ENCODE measurements at places on chromosomes 4 and X.

GRCh38 chr4:113952452-113953029 lies 26.9 kb downstream of the ARSJ start:
- DNase-seq, result no peak

GRCh38 chr4:89992744-89993143 lies 98.1 kb downstream of the MMRN1 start:
- DNase-seq, result no peak

- no peak for DNase-seq
Observed at GRCh38 chr4:140296335-140297220, 76.9 kb upstream of the SCOC start.

- DNase-seq, result no peak
Observed at GRCh38 chr4:8858701-8859210, 12.9 kb downstream of the HMX1 start.

DNA sequence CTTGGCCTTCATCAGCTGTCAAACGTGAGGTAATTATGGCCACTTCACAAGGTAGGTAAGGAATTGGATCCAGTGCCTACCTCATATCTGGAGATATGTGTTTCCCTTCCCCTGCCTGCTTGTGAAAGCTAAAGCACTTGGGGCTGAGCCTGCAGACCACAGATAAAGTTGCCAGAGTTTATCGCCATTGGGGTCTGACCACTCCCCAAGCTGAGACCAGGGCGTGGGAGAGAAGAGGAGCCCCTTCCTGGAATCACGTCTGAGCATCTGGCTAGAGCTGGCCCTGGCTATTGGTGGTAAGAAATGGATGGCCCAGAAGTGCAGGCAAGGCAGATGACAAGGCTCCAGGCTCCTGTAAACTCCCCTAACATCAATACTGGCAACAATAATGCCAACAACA lies 2.7 kb downstream of the ALAS2 start:
- DNase-seq, result no peak

DNA sequence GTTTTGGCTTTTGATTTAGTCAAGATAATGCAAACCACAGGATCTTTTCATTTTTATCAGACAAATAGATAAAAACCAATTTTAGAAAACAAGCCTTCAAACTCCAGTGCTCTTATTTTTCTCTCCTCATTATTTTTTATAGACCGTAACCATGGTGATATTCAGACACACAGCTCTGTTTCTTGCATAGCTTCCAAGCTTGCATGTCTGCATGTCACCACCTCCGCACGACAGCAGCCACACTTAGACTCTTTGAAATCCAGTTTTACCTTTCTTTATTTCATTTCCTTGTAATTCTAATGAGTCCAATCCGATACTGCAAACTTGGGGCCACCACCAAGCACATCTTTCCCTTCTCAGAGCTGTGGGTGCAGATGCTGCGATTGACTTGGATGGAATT lies 94.3 kb upstream of the GPM6A start:
- DNase-seq, result no peak

DNA sequence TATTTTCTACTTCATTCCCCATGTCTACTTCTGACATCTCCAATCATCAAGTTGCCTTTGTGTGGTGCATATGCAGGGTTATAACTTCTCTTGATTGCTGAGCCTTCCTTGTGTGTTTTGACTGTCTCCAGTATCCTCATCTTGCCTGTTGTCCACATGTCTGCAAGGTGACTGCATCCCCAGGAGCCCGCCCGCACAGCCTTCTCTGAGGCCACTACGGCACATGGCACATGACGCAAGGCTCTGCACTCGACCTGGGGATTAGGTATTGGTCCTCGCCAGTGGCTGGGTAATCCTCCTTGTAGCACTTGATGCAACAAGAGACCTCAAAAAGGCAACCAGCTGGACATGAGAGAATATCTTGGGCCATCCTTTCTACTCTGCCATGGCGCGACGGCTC lies 122.6 kb downstream of the SORBS2 start:
- no peak for DNase-seq

- no peak for DNase-seq
Observed at GRCh38 chr4:182277377-182277776, 34.2 kb downstream of the TENM3 start.

GRCh38 chr4:181077341-181077740 lies 1165.9 kb upstream of the TENM3 start:
- DNase-seq, result no peak

DNA sequence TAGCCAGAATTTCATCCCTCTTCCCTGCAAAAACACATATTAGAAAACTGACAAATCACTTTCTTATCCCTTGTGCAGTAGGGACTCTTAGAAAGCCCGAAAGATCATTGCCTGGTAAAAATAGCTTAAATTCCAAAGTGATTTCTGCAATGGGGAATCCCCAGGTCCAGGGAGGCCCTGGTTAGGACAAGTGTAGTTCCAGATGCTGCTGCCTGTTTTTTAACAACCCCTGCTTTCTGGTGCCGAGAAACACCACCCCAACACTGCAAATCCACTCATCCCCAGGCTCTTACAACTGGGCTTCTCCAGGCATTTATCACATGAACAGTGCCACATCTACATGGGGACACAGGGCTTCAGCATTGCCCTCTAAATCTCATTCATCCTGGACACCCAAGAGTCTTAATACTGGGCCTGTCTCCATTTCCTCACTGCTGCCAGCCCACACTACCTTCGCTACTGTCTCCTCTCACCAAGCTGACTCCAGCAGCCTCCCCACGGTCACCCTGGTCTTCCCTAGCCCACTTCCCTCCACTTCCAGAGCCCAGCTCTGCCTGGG lies 112.2 kb upstream of the PSAPL1 start:
- DNase-seq, result no peak

GRCh38 chr4:125315576-125316400 lies 1.0 kb downstream of the FAT4 start:
- DNase-seq, result peak; percentile 38

DNA sequence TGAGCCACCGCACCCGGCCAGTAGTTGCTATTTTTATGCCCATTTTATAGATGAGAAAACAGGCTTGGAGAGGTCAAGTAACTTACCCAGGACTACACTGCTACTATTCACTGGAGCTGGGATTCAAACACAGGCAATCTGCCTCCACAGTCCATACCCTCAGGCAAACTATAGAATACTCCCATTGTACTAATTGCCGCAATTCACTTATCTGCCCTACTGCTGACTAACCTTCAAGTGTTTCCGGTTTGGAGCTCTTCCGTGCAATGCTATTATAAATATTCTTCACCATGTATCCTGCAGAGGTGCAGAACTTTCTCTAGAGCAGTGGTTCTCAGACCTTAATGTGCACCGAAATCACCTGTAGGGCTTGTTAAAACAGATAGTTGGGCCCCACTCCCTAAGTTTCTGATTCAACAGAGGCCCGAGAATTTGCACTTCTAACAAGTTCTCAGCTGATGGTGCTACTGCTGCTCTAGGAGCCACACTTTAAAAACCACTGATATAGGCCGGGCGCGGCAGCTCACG lies 1.9 kb upstream of the G3BP2 start:
- no peak for DNase-seq

DNA sequence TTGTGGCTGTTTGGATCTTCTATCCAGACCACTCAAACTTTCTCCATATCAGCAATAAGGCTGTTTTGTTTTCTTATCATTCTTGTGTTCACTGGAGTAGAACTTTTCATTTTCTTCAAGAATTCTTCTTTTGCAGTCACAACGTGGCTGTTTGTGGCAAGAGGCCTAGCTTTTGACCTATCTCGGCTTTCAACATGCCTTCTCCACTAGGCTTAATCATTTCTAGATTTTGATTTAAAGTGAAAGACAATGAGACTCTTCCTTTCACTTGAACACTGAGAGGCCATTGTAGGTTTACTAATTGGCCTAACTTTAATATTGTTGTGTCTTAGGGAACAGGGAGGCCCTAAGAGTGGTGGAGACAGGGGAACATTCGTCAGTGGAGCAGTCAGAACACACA lies 19.1 kb downstream of the FGF2 start:
- DNase-seq, result no peak

DNA sequence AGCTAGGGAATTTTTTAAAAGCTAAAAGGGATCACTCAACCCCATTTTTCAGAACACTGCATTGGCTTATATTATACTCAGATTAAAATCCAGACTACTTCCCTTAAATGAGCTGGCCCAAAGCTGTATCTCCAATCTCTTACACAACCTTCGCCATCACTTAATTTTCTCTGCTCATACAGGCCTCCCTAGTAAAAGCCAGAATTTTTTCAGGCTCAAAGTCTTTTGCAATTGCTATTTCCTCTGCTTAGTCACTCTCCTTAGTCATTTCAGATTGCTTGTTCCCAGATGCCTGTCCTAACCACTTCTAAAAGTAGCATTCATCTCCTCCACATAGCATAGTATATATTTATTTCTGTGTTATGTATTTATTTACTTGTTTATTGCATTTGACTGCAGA lies 1587.9 kb upstream of the ADGRL3 start:
- DNase-seq, result no peak

DNA sequence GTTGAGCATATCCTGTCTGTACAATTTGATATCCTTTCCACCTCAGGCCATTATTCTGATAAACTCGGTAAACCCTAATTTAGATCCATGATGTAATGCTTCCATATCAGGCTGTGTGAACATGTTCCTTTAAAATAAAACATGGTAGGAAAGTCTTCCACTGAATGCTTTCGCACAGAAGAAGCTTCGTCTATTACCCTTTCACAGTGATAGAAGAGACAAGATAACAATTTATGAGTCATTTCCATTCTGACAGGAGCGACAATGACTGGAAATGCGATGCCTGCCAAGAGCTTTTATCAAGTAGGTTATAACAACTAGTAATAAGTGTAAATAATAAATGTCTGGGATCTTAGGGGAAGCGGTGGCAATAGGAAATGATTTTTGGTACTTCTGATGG lies 98.8 kb downstream of the TTC29 start:
- DNase-seq, result no peak

DNA sequence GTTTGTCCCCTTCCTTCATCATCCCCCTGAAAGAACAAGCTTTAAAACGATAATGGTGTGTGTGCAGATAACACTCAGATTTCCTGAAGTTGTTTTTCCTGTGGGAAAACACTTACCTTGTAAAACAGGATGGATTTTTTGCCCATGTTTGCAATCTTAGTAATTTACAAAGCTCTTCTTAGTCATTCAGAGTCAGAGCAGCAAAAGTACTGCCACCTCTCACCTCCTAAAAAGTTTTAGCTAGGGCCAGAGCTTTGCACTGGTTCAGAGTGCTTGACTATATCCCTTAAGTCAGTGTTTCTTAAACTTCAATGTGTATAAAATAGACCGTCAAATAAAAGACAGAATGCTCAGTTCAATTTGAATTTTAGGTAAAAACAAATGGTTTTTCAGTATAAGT lies 62.3 kb downstream of the NKX6-1 start:
- DNase-seq, result no peak

- DNase-seq, result no peak
Observed at GRCh38 chrX:39650768-39651347, 446.9 kb downstream of the BCOR start.

- no peak for DNase-seq
Observed at GRCh38 chrX:82412858-82413257, 1095.2 kb upstream of the POU3F4 start.

DNA sequence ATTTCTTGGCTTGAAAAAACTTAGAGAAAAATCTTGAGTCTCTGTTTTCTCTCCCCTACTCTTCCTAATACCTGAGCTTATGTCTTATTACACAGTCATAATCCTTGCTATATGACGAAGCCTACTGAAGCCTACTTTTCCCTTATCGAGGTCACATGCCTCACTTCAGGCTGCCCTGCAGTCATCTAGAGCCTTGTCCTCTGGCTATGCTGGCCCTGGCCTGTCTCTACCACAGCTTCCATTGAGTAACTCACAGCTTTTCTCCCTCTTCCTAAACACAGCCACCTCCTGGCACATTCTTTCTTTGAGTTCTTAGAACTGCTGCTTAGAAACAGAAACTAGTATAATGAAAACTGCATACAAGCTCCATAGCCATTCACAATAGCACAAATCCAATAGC lies 1698.3 kb downstream of the STIM2 start:
- no peak for DNase-seq

DNA sequence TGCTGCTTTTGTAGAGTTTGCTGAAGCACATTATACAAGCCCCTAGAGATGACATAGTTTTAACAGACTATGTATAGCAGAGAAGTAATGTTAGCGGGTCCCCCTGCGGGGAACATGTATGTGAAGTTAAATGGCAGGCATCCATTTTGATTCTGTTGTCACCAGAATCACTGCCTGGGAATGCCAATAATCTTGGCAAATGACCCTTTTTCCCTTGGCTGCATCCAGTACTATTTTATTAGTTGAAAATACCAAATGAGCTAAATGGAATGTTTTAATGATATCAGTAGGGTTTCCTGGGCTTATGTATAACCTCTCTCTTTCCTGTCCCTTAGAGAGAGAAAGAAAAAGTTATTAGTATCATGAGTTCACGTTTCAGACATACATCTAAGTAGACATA lies 93.6 kb downstream of the LIMCH1 start:
- no peak for DNase-seq

- DNase-seq, result peak; percentile 43
Observed at GRCh38 chr4:337932-338758, 531 bp downstream of the ZNF141 start.

GRCh38 chr4:105712766-105713165 lies 4.2 kb downstream of the GSTCD start:
- no peak for DNase-seq

- peak; percentile 40 for DNase-seq
Observed at GRCh38 chrX:40581336-40581920, 658 bp downstream of the ATP6AP2 start.

DNA sequence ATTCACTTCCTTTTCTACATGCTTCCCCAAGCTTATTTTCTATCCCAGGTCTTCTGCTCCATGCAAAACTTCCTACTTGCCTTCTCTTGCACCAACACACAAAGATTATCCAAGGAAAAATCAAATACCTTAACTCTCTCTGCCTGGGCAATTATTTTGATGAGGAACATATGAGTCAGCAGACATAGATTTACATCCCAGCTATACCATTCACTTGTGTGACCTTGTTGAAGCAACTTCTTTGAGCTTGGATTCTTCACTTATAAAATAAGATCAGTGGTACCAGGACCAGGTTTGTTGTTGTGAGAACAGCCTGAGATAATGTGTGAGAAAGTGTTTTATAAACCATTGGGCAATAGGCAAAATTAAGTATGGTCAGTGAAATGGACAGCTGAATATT lies 39.1 kb upstream of the TMEM192 start:
- DNase-seq, result no peak

- DNase-seq, result no peak
Observed at GRCh38 chr4:100268789-100269188, 78.5 kb upstream of the DDIT4L start.

DNA sequence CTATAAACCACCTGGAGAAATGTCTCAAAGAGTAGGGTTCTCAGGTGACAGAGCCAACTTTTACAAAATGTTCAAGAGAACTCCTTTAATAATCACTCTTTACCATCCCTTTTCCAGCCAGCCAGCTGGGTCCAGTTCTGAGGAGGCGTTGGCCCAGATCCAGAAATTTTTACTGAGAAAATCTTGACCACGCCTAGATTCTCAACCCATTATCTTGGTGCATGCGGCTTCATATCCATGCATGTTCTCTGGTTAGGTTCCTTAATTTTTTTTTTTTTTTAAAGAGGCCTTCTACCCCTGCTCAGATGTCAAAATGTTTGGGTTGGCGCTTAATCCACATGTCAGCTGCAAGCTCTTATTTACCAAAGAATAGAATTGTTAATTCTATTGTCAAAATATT lies 12.0 kb upstream of the MAP7D2 start:
- DNase-seq, result no peak

GRCh38 chr4:159077702-159078495 lies 25.0 kb upstream of the RAPGEF2 start:
- DNase-seq, result no peak
